ENCODE measurements at places on chromosomes 5 and 9.

DNA sequence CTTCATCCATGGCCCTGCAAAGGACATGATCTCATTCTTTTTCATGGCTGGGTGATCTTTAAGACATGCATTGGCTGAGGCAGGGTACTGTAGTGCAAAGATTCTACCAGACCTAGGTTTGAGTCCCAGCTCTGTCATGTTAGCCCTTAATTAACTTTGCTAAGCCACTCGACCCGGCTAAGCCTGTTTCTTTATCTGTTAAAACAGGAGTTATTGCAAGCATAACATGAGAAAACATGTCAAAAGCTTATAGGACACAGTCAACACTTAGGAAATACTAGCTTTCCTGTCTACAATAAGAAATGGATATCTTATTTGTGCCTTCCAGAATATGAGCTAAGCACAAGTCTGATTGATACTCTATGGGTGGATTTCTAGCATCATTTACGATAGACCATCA is 92.6 kb downstream of the RASEF start:
- DNase-seq, result no peak

DNA sequence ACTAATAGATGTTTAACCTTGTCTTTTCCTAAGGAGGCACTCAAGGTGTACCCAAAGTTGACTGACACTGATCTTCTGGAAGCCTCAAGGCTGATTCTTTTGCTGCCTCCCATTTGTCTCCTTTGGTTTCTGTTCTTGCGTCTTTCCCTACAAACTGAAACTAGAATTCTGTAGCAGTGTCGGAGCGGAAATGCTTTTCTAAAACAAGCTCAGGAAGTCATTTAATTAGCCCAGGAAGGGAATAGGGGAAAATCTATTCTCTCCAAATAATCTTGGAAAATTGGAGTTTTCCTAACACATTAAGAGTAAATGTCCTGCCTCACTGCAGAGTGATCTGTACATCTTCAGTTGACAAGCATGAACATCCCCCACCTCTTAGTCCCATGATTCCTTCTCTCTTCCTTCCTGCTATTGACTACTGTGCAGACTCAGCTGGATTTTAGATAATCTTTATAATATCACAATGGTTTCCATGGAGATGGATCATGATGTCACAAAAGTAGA is 182.7 kb downstream of the NR3C1 start:
- no peak for DNase-seq

DNA sequence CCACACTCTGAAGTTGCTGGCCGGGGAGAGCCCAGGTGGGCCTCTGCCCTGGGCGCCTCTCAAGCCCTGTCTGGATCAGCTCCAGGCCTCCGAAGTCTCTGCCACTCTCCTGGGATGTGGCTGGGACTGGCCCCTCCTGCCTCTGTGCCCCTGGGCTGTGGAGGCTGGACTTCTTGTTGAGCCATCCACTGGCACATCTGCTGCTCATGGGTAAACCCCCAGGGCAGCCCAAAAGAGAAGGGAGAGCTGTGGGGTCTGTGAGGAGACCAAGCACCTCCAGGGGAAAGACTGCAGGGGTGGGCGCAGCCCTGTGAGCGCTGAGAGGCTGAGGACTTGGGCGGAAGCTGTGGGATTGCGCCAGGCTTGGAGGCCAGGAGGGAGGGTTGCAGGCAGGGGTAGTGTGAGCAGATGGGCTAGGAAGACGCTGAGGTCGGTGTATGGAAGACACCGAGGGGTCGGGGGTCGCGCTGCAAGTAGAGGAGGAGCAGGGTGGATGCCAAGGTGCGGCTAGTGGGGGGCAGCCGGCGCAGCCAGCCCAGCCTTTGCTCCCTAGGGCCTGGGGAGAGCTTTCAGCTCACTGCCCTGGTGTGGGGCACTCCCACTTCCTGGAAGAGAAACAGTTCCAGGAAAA is 118.1 kb downstream of the WNK2 start:
- no peak for DNase-seq

- no peak for DNase-seq
These were observed 73.9 kb downstream of the RMI1 start for GRCh38 chr9:84054341-84055010.

DNA sequence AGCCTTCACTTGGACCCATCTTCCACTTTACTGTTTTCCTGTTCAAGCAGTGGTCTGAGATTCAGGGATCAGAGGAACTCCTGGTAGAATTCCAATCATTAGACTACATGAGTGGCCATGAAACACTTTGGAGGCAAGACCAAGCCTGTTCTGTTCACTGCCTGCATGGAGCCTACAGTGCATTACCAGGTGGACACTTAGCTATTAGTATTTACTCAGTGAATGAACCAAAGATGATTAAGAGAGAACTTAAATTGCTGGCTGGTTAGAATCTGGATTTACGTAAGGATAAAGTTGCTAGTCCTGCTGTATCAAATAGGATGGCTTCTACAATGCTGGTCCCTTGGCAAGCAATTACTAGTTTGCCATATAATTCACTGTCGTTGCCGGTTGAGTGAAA is 245.5 kb downstream of the ARRDC3 start:
- DNase-seq, result no peak

GRCh38 chr5:31854181-31855133 is 215.5 kb downstream of the PDZD2 start:
- no peak for DNase-seq

DNA sequence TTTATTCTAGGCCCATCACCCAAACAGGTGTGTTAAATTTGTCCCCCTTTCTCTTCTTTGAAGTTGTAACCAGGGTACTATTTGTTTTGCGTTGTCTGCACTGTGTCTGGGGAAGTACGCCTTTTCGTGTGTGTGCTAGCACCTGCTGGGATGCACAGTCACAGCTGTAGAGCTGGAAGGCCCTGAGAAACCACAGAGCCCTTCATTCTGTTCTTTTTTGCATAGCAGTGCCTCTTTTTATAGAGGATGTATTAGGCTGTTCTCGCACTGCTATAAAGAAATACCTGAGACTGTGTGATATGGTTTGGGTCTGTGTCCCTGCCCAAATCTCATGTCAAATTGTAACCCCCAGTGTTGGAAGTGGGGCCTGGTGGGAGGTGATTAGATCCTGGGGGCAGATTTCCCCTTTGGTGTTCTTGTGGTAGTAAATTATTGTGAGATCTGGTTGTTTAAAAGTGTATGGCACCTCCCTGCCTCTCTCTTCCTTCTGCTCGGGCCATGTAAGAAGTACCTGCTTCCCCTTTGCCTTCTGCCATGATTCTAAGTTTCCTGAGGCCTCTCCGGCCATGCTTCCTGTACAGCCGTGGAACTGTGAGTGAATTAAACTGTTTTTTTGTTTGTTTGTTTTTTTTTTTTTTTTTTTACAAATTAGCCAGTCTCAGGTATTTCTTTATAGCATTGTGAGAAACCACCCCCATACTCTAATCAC is 14.0 kb downstream of the SEC61B start:
- no peak for DNase-seq

- DNase-seq, result no peak
These were observed 30.0 kb upstream of the TRIO start for GRCh38 chr5:14112998-14113652.

GRCh38 chr9:69923972-69924371 is 103.4 kb downstream of the CFAP95 start:
- no peak for DNase-seq

- no peak for DNase-seq
These were observed 84.4 kb downstream of the C9orf152 start for GRCh38 chr9:110123341-110124095.

DNA sequence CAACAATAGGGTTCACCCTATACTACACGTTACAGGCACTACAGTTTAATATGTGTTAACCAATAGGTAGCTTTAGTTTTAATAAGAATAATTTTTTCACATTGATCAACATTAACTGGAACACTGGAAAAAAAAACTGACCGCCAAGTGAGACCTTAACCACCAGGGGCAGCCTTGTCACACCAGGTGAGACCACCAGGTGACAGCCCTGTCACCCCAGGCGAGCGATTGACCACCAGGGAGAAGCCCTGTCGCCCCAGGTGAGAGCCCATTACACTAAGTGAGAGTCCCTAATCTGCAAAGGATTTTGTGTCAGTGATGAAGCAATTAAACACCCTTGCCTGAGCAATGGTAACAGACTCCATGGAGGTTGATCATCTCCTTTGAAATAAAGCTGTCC is 75.4 kb upstream of the SYK start:
- DNase-seq, result no peak

All from SK-N-DZ (cell line).